ENCODE measurements at places on chromosomes 1 and 21.

GRCh38 chr1:93581917-93582850 is 99.5 kb downstream of the BCAR3 start:
- no peak for DNase-seq

DNA sequence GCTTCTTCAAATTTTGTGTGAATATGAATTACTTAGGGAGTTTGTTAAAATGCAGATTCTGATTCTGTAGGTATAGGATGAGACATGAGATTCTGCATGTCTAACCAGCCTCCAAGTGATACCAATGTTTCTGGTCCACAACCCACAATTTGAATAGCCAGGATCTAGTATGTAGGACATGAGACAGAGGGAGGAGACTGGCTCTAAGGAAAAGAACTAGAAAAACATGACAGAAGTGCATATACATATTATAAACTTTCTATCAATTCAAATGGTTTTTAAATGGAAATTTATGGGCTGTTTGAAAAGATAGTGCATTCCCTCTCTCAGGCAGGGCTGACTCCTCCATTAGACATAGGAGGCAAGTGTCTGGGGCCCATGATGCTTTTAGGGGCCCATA is 33.9 kb upstream of the NPL start:
- DNase-seq: no peak

DNA sequence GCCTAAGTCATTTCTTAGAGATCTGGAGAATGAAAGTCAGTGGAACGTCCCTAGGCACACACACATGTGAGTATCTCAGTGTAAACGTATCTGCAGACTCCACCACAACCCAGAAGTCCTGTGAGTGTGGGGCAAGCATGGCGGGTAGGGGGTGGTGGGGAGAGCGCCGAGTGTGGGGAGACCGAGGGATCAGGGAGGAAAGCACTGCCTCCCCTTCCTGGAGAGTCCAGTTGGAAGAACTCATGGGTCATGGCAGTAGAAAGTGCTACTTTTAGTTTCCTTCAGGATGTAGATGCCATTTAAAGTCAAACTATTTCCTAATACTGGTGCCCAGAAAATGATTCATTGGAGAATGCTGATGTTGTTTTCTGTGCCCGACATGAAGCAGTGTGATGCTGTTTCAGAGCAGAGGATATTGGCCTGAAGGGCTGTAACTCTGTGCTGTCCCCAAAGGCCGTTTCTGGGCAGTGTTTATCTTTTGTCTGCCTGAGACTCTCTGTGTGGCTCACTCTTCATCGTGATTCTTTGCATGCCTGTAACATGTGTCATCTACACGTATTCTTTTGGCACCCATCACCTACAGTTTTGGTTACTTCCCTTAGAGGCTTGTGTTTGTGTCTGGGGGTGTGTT is 45.7 kb upstream of the TSPAN2 start:
- DNase-seq: no peak

- DNase-seq: no peak
Observed at GRCh38 chr1:172344444-172344843, 76.0 kb upstream of the C1orf105 start.

- no peak for DNase-seq
Observed at GRCh38 chr21:28253338-28253737, 739.3 kb downstream of the LTN1 start.

GRCh38 chr1:93433407-93433961 is 14.4 kb upstream of the FNBP1L start:
- DNase-seq: no peak

- no peak for DNase-seq
Observed at GRCh38 chr1:32200226-32201010, at the start of gene CCDC28B. TSS of gene CCDC28B (plus strand) at chr1:32200595. CDS start at chr1:32201936, 1,341 bp downstream.

DNA sequence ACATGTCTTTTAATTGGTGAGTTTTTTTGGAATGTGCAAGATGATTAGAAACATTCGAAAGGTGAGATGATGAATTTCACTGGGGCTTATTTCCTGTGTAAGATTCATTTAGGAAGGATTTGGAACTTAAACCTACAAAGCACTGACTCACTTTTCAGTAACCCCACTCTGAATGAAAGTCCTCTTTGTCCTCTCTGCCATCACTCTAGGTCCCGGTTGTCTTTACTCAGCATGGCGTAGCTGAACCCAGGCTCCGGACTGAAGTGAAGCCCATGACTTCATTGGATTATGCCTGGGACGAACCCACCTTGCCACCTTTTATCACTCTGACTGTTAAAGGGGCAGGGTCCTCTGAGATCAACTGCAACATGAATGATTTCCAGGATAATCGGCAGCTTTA is 139.4 kb downstream of the VPS13D start:
- no peak for DNase-seq

- DNase-seq: no peak
Observed at GRCh38 chr1:205967554-205968335, 24.5 kb upstream of the SLC26A9 start.

DNA sequence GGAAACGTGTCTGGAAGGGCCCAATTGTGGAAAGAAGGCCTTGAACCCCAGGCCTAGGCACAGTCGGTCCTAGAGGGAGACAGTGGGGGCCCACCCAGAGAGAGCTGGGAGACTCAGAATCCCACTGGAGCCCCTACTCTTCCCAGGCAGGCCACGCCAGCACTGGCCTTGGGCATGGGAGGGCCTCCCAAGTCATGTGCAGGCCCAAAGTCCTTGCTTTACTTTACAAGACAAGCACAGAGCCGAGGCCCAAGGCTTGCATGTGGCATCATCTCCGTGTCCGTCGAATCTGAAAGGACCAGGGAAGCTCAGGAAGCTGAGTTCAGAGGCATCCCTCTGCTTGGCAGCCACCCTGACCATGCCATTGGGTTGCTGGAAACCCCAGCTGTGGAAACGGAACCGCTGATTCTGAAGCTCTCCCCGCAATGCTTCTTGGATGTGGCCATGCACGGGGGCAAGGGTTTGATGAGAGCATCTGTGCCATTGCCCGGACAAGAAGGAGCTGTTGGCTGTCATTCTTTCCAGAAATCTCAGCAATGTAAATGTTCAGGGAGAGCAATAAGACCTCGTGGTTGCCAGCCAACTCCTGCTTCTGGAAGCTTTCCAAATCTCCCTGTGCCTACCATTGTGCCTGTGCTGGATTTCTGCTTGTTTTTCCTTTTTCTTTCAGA is 32.8 kb downstream of the ABCG1 start:
- DNase-seq: no peak

DNA sequence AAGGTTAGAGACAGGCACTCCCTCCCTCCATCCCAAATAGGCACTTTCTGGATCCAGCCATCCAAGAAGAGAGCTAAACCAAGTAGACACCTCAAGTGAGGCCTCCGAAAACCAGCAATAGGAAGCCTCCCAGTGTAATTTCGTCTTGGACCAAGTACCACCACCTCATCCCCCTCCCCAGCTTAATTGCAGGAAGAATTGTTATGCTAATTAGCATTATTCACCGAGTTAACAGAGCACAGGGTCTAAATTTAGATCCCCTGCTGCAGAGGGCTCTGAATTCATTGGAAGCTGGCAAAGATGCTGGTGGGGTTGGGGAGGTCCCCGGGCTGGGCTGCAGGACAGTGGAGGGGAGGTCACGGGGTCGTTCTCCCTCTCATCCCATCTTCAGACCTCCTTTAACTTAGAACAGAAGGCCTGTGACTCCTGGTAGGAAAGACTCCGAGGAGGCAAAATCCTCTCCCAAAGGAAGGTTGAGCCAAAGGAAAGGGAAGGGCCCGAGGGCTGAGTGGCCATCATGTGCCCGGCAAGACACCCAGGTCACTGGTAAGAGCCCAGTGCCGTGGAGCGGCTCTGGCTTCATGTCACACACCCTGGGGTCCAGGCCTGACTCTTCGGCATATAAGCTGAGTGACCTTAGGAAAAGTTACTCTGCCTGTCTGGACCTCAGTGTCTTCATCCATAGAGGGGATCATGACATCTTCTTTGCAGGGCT is 209.2 kb upstream of the GRIK3 start:
- no peak for DNase-seq

DNA sequence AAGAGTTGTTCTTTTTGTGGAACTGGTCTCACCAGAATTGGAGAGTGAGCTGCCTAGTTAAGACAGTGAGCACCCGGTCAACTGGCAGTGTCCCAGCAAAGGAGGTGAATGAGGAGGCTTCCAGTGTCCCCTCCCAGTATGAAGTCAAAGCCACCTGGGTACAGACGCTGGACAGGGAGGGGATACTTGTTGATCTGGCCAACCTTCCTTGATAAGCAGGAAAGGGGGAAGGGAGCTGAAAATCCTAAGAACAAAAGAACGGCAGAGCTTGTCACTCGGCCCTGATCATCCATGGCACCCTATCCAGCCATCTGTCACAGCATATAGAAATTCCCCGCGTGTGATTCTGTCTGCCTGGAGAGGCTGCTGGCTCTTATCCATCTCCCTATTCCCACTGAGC is 91.5 kb downstream of the SSBP3 start:
- no peak for DNase-seq

GRCh38 chr1:71948561-71948960 is 333.8 kb downstream of the NEGR1 start:
- DNase-seq: no peak

DNA sequence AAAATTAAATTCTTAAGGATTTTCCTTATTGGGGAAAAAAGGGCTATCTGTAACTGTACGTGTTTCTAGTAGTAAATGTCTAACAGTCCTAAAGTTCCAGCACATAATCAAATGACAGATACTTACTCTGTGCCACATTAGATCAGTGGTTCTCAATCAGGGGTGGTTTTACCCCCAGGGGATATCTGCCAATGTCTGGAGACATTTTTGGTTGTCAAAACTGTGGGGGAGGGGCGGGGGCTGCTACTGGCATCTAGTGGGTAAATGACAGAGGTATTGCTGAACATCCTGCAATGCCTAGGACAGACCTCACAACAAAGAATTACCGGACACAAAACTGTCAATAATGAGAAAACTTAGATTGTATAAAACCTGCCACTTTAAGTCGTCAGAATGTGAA is 33.4 kb upstream of the PTPRC start:
- no peak for DNase-seq

GRCh38 chr1:203173566-203173965 is 2.1 kb downstream of the MYBPH start:
- no peak for DNase-seq

GRCh38 chr1:72891976-72892375 is 609.6 kb upstream of the NEGR1 start:
- no peak for DNase-seq

DNA sequence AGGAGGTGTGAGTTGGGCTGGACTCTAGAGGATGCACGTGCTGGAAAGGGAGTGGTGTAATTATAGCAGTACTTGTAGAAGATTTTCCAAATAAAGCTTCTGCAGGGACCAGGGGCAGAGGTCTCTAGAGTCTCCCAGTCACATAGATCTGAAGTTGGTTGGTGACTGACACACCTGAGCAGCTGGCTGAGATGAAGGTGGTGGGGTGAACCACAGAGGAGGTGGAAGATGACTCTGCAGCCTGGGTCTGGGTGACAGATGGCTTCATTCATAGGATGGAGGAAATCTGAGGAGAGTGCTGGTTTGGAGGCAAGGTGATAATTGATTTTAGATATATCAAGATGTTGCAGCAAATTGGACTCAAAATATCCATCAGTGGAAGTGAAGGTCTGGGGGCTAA is 178.9 kb upstream of the IVNS1ABP start:
- no peak for DNase-seq

- DNase-seq: no peak
Observed at GRCh38 chr1:156987715-156988114, 57.8 kb downstream of the ARHGEF11 start.

DNA sequence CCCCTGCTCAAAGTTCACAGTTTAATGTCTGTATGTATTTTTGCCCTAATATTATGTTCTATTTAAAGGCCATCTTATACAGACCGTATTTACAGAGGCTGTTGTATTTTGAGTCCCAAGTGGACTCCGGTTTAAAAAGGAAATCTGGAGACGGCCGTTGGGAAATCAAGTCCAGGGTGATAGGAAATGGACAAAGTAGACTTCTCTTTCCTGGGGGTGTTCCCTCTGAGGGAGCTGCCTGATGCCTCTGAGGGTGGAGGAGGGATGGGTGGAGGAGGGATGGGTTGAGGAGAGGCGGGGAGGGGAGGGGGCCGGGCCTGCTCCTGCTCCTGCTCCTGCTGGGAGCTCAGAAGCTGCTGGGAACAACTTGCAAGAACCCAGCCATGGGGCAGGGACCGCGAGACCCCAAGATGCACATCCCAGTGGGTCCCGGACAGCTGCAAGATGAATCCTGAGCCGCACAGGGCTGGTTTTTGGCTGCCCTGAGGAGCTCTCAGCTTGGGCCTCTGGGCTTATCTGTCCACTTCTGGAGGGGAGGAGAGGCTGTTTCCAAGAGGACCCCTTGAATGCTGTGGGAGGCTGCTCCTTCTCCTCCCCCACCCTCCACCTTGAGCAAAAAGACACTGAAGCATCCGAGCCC is 12.0 kb upstream of the ACTL8 start:
- DNase-seq: no peak

DNA sequence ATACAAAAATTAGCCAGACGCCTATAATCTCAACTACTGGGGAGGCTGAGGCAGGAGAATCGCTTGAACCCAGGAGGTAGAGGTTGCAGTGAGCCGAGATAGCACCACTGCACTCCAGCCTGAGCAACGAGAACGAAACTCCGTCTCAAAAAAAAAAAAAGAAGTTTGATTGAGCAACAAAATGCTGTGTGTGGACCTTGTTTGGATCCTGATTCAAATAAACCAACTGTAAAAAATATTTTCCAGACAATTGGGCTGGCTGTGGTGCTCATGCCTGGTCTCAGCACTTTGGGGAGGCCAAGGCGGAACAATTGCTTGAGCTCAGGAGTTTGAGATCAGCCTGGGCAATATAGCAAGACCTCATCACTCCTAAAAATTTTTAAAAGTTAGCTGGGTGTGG is 16.8 kb downstream of the PTAFR start:
- no peak for DNase-seq

- DNase-seq: no peak
Observed at GRCh38 chr1:216221260-216221700, 202.0 kb downstream of the USH2A start.

DNA sequence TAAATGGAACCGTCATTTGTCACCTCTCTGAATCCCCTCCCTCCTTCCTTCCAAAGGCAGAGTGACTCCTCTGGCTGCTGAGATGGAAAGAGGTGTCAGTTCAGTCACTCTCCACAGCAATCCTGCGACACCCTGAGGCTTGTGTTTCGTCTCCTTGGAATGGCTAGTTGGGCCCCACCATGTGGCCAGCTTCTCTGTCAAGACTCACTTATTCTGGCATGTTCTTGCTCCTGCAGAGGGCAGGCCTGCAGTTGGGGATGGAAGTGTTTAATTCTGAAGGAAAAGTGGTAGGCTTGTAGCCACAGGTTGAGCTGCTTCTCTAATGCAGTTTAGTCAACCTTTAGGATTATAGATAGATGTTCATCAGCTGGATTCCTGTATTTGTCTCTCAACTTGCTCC is 149.6 kb downstream of the LMO4 start:
- DNase-seq: no peak

DNA sequence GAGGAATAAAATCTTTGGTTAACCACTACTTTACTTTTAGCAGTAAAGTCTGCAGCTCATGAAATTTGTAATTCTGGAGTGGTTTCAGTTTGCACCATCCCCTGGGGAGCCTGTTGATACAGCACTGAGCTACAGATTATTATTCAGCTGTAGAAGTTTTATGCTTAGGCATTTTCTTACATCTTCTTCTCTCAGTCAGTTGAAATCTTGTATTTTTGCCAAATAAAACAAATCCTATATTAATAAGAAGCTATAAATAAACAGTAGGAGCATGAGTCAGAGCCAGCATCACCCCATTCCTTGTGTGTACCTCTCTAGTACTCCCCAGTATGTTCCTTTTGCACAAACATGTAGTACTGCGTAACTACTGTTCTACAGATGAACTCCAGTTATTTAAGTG is 118.9 kb downstream of the ATF6 start:
- DNase-seq: no peak

GRCh38 chr1:203045821-203046594 is 19.7 kb downstream of the PPFIA4 start:
- DNase-seq: no peak

- DNase-seq: no peak
Observed at GRCh38 chr1:40708750-40709099, 17.2 kb downstream of the NFYC start.

Data from lower leg skin (tissue), 4 donors.